ENCODE measurements at places on chromosomes 12 and 14. TPM values are rescaled to one million over a fixed set of nuclear protein-coding genes. Genes with fewer than 3 reads are reported as not detected.

LBHD2 gene
- not detected for total RNA-seq

PPFIA2 gene
- not detected for total RNA-seq

SLC2A13 gene
- total RNA-seq: 18.3 TPM

RPL10L gene
- not detected for total RNA-seq

TAS2R43 gene
- total RNA-seq: 6.3 TPM

RGS6 gene
- not detected for total RNA-seq

SP1 gene
- 62.7 TPM for total RNA-seq

GPR84 gene
- not detected for total RNA-seq

LRFN5 gene
- 3.6 TPM for total RNA-seq

DYNC1H1 gene
- total RNA-seq: 377 TPM

TPH2 gene
- not detected for total RNA-seq

KRT5 gene
- total RNA-seq: 1.7 TPM

CD27 gene
- total RNA-seq: 0.29 TPM

SERPINA9 gene
- not detected for total RNA-seq

ANKRD33 gene
- not detected for total RNA-seq

NTS gene
- not detected for total RNA-seq

KLRC4 gene
- not detected for total RNA-seq

PRB2 gene
- total RNA-seq: not detected

RIN3 gene
- 12.3 TPM for total RNA-seq

NPAS3 gene
- total RNA-seq: not detected

PLA2G1B gene
- total RNA-seq: not detected

SSPN gene
- total RNA-seq: 2.2 TPM

ANO4 gene
- total RNA-seq: 4.9 TPM

DTX1 gene
- total RNA-seq: under 0.01 TPM

TAS2R8 gene
- total RNA-seq: not detected

ADCY4 gene
- 0.66 TPM for total RNA-seq

FOXN4 gene
- not detected for total RNA-seq

PAPLN gene
- total RNA-seq: 1.6 TPM

PRR4 gene
- total RNA-seq: 2.0 TPM

Measured in placental pericyte (primary cell).